Mesendoderm (in vitro differentiated cells): ENCODE measurements at places on chromosomes 4 and X.
A peak's percentile ranks its signal among the peaks of the same experiment; 100 is the strongest.

GRCh38 chrX:134544135-134544512 is 84.2 kb downstream of the HPRT1 start:
- H3K36me3 ChIP-seq: no peaks in the 10 kb centered on the region
- H3K27ac ChIP-seq: no peak overlapping the region
- H3K4me3 ChIP-seq: no peak overlapping the region
- no peak for DNase-seq
- no peaks in the 10 kb centered on the region for H3K4me1 ChIP-seq

- no peaks in the 10 kb centered on the region for H3K36me3 ChIP-seq
- no peaks in the 10 kb centered on the region for H3K27me3 ChIP-seq
- H3K4me1 ChIP-seq: no peaks in the 10 kb centered on the region
- DNase-seq: no peak
Observed at GRCh38 chrX:112857478-112857878, 16.8 kb upstream of the AMOT start.

GRCh38 chr4:5030221-5030620 is 11.0 kb upstream of the CYTL1 start:
- H3K4me1 ChIP-seq: peaks cover 4% of the 10 kb centered on the region
- DNase-seq: no peak
- no peak overlapping the region for H3K4me3 ChIP-seq
- no peak overlapping the region for H3K27ac ChIP-seq

GRCh38 chr4:183304538-183304937 is 15.5 kb downstream of the CLDN22 start:
- H3K27me3 ChIP-seq: no peaks in the 10 kb centered on the region
- no peak overlapping the region for H3K4me3 ChIP-seq
- no peaks in the 10 kb centered on the region for H3K36me3 ChIP-seq
- no peaks in the 10 kb centered on the region for H3K4me1 ChIP-seq

DNA sequence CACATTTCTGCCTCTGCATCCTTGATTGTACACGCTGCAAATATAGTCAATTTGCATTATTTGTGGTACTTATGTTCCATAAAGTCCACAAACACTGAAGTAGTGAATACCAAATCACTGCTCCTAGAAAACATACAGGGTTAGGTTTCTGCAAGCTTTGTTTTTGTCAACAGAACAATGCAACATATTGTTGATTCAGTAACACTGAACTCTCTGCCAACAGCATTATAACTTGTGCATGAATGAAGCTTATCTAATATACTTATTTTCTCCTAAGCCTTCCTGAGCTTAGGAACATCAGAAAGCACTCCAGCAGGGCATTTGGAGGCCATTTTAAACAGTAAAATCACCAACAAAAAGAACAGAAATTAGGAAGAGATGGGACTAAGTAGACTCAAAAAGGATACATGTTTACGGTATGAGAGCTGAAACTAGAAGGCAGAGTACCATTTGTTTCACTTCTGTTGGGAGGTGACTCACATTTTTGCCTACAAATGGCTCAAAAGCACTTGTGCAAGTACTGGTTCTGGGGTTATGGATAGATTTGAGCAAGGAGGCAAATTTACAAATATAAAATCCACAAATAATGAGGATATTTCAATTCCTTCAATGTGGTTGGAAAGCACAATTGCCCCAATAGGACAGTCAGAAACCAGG is 14.1 kb downstream of the COX18 start:
- no peaks in the 10 kb centered on the region for H3K36me3 ChIP-seq
- no peaks in the 10 kb centered on the region for H3K4me1 ChIP-seq
- DNase-seq: no peak
- H3K4me3 ChIP-seq: no peak overlapping the region

GRCh38 chr4:146478009-146478408 is 43.7 kb downstream of the SLC10A7 start:
- no peak overlapping the region for H3K4me3 ChIP-seq
- no peaks in the 10 kb centered on the region for H3K36me3 ChIP-seq
- no peaks in the 10 kb centered on the region for H3K4me1 ChIP-seq
- no peaks in the 10 kb centered on the region for H3K27me3 ChIP-seq

DNA sequence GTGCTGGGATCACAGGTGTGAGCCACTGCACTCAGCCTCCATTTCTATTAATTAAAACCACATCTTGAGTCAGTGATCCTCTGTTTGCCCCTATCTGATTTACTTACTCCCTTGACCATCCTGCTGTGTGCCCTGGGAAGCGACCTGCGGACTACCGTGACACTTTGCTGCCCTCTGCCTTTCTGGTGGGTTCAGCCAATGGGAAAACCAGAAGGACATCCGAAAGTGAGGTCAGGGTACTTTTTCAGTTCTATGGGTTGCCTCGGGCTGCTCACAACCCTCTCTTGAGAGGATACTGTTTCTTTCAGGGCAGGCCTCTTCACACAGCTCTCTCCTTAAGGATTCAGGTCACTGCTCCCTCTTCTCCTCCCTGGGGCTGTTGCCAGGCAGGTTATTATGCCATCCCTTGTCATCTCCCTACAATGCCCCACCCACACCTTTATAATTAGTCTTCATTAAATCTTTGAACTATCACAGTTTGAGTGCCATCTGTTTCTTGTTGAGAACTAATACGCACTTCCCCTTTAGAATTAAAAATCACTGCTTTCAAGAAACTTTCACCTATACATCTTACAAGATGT is 21.4 kb downstream of the PLAC8 start:
- no peaks in the 10 kb centered on the region for H3K36me3 ChIP-seq
- peak; percentile 77 for DNase-seq
- no peaks in the 10 kb centered on the region for H3K27me3 ChIP-seq
- no peak overlapping the region for H3K27ac ChIP-seq
- H3K4me1 ChIP-seq: no peaks in the 10 kb centered on the region
